ENCODE measurements at places on chromosomes 11 and 22.

GRCh38 chr11:26842478-26843282 is 120.8 kb upstream of the SLC5A12 start:
- no peak for DNase-seq

DNA sequence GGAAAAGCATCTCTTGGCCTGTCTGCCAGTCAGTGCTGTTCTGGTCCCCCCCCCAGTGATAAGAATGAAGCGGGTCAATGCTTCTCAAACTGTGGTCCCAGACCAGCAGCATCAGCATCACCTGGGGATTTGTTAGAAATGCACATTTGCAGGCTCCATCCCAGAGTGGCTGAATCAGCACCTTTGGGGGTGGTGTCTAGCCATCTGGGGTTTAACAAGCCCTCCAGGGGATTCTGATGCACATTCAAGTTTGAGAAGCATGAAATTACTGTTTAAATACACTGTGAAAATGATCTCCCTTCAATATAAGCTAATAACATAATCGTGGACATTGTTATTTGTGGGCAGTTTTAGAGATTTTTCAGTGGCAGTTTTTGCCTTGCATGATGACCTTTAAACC is 133.5 kb downstream of the MYO18B start:
- DNase-seq: no peak

DNA sequence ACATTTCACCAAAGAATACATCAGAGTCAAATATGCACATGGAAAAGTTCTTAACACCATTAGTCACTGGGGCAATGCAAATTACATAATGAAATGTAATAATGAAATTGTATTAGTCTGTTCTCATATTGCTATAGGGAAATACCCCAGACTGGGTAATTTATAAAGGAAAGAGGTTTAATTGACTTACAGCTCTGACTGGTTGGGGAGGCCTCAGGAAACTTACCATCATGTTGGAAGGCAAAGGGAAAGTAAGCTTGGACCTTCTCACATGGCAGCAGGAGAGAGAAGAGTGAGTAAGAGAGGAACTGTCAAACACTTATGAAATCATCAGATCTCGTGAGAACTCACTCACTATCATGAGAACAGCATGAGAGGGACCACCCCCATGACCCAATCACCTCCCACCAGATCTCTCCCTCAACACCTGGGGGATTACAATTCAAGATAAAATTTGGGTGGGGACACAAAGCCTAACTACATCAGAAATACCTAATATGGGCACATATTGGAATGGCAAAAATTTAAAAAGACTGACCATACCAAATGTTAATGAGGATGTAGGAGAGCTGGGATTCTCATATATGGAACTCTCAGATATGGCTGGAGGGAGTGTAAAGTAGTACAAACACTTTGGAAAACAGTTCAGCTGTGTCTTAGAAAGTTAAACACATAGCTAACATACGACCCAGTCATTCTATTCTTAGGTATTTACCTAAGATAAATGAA is 65.1 kb upstream of the CD44 start:
- no peak for DNase-seq

- DNase-seq: no peak
These were observed 96.1 kb downstream of the LRRC32 start for GRCh38 chr11:76574406-76574805.

DNA sequence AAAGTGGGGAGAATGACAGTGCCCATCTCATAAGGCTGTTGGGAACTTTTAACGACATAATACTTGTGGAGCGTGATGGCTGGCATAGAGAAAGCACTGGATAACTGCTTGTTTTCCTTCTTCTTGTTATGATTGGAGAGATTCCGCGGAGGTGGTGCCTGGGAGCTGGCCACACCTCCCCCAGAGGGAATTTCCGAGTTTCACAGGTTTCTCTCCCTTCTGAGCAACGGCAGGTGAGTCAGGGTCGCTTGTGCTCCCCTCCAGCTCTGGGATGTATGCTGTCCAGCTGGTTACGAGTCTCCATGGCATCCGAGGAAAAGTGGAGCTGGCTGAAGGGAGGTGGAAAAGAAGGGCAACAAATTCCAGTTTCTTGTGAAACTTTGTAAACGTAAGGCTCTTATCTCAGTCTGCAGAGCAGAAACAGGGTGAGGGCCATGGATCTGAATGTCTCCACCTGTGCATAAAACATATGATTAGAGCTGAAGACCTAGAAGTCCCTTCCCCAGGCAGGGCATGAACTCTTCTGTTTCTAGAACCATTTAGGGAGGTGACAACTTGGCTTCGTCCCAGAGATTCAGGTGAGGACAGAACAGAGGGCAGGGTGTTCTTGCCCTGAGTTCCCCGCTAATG is 10.0 kb upstream of the PLET1 start:
- no peak for DNase-seq

- no peak for DNase-seq
These were observed 34.4 kb upstream of the RASD2 start for GRCh38 chr22:35506259-35506570.

- DNase-seq: no peak
These were observed 35.2 kb upstream of the TFIP11 start for GRCh38 chr22:26547426-26547825.

DNA sequence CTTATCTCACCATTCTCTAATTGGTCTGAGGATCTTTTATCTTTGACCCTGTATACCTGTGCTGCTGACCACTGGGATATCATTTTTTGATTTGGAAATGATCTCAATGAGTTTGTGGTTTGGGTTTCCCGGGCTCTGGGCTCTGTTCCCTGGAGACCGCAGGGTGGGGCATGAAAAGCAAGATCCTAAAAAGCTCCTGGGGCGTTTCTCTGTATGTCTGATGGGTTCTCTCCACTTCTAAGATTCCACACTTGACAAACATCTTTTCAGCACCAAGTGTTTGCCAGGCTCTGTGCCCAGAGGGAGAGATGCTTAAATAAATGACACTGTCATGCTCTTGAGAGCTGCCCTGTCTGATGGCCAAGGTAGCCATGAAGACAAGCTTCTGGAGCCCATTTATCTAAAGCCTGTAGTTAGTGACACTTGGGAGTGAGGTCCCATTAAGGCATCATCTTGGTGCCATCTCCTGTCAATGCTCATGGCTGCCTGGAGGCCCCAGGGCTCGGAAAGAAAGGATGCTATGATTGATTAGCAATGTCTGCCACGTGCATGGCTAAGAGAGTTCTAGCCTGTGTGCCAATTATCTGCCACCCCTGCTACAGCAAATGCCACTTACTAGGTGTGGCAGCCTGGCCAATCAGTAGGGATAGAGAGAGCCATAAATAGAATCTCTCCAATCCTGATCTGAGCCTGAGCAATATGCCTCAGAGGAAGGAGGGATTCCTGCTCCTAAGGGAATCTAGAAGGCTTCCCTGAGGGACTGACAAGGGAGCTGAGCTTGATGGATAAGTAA is 531.6 kb downstream of the MN1 start:
- no peak for DNase-seq

- DNase-seq: no peak
These were observed 6.5 kb downstream of the ARHGEF12 start for GRCh38 chr11:120342678-120343077.

Measured in NCI-H2171 (cell line).